ENCODE measurements at places on chromosomes 3 and 15. TPM values are rescaled to one million over a fixed set of nuclear protein-coding genes. Genes with fewer than 3 reads are reported as not detected.

The TMCO5A gene
- not detected for total RNA-seq

The LRRIQ4 gene
- 0.20 TPM for total RNA-seq

The CSTA gene
- not detected for total RNA-seq

The TMEM212 gene
- not detected for total RNA-seq

DNA sequence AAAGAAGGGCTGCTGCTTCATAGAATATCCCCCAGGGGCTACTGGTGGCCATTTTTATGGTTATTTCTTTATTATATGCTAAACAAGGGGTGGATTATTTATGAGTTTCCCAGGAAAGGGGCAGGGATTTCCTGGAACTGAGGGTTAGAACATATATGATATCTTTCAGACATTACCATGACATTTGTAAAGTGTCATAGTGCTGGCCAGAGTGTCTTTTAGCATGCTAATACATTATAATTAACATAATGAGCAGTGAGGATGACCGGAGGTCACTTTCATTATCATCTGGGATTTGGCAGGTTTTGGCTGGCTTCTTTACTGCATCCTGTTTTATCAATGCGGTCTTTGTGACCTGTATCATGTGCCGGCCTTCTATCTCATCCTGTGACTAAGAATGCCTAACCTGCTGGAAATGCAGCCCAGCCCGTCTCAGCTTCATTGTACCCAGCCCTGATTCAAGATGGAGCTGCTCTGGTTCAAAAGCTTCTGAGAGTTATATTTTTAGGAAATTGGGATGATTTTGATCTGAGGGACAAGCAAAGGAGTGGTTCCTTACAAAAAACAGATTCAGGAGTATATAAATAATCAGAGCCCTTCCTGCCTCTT, 9.1 kb upstream of the ZBTB20 start:
- DNase-seq, result no peak

DNA sequence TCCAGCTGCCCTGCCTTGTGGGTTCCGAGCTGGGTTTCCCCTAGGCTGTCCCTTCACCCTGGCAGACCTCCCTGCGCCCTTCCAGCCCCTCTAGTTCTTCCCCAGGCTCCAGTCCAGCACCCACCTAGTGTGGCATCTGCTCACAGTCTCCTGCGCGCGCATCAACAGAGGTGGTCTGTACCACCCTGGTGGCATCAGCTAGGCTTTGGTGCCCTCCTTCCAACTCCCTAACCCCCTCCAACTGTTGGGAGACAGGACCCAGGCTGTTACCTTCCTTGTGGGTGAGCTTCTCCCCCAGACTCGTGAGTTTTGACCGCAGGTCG, 8.0 kb downstream of the CALML4 start:
- DNase-seq, result no peak

DNA sequence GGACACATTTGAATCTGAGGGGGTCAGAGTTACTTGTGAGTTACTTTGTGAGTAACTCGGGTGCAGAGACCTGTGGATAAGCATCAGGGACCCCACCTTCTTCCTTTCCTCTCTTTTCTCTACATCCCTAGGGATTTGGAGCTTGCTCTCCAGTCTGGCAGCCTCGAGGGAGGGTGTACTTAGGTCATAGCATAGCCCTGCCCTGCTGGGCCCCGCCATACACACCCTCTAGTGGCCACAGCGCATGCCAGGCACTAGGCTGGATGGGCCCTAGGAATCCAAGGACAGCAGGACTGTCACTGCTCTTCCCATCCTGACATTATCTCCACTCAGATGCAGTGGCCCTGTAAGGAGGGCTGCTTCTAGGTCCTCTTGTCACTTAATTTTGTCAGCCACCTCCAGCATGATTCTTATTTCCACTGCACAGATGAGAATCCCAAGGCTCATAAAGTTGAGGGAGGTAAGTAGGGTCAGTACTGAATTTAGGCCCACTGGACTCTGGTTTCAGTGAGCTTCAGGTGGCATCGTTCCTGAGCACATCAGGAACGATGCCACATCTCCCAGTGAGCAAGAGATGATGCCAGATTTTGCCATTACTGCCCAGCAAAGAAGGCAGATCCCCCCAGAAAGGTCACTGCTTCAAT, 3.6 kb upstream of the SMAD6 start:
- no peak for DNase-seq

- DNase-seq, result no peak
Observed at GRCh38 chr3:77319711-77320110, 279.8 kb downstream of the ROBO2 start.

DNA sequence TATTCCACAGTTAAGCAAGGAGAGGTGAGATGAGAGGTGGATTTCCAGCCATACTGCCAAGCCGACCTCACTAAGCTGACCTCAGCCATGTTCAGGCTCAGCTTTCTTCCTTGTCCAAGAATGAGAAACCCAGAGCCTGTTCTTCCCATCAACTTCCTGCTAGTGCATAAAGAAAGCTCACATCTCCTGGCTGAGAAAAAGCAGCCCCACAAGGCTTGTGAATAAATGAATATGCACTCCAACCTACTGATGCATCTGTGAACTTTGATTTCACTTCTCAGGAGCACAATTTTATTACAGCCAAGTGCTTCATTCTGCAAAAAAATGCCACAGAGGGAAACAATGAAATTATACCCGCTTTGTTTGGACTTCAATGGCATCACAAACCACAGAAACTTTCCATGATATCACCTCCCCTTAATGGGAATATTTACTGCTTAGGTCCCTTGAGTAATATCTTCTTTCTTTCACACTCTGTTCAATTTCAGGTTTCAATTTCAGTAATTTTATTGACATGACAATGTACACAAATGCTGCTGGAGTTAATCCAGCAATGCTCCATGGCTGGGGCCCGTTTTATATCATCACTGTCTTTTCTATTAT, 437.0 kb upstream of the PPP2R3A start:
- no peak for DNase-seq

- no peak for DNase-seq
Observed at GRCh38 chr15:62164014-62164395, 1.1 kb downstream of the C2CD4B start.

- DNase-seq, result no peak
Observed at GRCh38 chr3:45987368-45988291, 8.0 kb downstream of the FYCO1 start.

GRCh38 chr3:178777718-178778411, 241.6 kb downstream of the KCNMB2 start:
- no peak for DNase-seq

- no peak for DNase-seq
Observed at GRCh38 chr15:43441316-43441715, 51.6 kb downstream of the TP53BP1 start.

DNA sequence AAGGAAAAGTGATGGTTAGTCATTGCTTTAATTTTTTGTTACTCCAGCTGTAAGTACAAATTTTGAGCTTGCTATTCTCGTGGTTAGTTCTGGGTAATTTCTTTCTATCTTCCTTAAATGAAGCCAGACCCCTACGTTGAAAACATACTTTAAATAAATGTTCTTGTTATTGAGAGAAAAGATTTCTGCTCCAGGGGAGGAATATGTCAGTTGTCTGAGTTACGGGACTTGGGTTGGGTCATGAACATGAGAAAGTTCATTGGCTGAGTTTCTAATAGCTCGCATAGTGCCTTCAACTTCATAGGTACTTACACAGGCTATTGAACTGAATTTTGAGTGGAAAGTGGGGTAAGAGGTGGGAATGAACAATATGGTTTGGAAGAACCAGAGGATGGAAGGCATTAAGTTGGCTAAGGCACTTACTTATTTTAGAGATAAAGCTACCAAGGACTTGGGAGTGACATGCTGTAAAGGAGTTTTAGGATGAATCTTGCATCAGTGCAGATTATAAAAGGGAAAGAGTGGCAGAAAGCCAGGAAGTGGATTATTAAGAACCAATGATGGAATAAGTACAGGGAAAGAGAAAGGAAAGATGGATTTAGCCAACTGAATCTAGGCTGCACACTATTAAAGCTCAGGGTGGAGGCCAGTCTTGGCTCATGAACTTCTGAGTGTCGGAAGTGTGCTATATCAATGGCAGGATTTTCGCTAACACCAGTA, 1.4 kb downstream of the RPSA start:
- no peak for DNase-seq

- DNase-seq, result no peak
Observed at GRCh38 chr15:25710184-25710583, 152.9 kb downstream of the ATP10A start.

Data from CD8-positive, alpha-beta memory T cell (primary cell).